T-helper 1 cell (primary cell): ENCODE measurements at places on chromosomes 7 and 10.

DNA sequence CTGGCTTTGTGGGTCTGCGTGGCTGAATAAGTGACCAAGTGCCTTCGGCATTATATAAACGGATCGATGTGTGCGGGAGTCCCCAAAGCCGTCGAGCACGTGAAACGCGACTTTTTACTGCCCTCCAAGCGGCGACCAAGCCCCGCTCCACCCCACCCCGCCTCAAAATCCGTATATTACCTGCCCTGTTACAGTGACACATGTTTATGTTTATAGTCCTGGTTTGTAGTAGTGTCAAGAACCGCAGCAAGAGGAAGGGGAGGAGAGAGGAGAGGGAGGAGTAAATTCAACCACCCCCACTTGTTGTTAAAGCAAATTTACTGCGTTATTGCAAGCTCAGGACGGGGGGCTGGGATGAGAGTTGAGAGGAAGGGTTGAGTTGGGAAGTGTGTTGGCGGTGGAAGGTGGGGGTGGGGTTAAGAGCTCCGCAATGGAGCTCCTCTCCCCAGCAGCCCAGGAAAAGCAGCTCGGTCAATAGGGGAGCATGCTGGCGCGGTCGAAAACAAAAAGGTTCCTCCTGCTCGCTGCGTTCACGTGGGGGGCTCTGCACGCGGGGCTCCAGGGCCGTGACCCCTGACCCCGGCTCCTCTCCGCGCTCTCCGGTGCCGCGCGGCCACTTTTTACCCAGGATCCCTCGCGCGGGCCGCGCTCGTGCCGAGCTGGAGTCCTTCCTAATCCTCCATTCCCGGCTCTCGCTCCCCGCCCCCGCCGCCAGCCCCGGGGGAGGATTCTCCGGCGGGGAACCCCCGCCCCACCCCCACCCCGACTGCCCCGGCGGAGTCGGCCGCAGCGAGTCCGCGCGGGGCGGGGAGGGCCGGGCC, at the start of gene SKIDA1:
SKIDA1 (minus strand) TSS at position 316 of the 821 bp plus-strand sequence. CDS start 7,860 bp downstream, outside the sequence.
- DNase-seq, result peak; percentile 50

DNA sequence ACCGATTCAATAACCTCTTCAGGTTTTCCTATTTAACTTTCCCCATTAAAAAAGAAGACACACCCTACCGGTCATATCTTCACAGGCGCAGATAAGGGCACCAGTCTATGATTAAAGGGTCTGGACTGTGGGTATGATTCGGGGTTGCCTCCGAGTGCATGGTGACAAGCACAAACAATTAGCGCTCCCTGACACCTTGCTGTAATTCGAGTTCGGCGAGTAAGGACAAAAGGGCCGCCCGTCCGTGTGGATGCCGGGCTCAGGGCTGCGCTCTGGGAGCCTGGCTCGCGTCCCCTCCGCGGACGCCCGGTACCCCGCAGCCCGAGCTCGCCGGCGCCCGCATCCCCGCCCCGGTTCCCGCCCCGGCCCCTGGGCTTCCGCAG, 111.9 kb upstream of the RHEB start:
- DNase-seq, result peak; percentile 23

DNA sequence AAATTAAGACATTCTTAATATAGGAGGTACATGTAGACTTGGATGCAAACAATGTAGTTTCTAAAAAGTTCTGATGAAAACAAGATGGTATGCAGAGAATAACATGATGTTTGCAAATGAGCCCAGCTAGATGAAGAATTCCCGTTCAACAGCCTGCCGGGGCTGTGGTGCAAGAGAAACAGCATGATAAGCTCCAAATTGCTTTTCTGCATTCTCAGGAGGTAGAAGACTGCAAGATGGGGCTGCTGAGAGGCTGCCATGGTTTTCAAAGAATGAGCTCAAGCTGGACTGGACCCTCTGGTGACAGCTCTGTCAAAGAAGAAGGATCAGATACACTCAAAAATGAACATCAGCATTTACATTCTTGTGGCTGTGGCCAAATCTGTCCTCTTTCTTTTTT, 73.4 kb upstream of the PALS2 start:
- no peak for DNase-seq

DNA sequence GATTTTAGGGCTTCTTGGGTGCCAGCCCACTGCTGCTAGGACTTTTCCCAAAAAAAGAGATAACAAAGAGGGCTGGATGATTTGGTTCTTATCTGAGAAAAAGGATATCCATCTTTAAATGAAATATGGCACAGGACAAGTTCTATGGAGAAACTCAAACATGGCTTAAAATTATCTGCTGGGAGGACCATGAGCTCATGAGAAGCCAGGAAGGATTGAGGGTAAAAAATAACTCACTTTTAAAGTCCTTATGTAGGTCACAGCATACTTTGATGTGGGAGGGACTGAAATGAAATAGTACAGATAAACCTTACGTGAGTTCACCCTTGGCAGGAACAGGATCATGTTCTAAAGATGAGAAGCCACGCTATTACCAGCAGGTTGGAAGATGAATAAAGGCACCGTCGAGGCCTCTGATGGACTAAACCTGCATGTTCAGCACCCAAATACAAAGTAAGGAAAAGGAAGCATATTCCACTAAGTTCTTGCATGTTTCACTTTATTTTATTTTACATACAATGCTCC, 369.2 kb upstream of the KLF6 start:
- DNase-seq, result no peak

DNA sequence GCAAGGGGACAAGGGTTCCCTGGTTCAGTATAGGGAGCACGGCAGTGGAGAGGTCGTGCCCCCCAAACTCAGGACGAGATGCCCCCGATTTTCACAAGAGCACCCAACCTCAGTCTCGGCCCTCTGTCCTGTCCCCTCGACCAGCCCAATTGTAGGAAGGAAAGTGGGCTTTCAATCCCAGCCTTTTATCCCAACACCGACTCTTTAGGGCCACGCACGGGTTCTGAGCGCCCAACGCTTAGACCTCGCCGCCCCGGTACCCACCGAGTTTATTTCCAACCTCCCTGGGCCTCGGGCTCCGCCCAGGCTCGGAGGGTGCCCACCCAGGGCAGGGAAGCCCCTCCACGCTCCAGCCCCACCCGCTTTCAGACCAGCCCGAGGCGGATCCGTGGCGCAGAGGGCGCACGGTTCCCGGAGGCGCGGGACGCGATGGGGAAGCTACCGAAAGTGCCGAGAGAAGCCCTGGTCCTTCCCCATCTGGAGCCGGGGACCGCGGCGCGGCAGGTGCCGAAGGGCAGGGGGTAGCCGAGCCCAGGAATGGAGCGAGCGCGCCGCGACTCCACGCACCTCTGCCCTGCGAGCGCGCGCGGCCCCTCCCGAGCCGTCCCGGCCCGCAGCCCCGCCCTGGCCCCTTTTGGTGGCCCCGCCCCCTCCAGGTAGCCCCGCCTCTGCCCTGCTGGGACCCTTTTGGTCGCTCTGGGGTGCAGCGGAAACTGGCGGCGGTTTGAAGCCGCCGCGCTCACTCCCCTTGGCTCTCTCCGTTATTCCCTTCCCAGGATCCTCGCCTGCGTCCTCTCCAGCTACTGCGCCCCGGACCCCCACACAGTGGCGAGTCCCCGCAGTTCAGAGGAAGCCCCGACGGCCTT, 20.4 kb downstream of the GRID2IP start:
- no peak for DNase-seq

DNA sequence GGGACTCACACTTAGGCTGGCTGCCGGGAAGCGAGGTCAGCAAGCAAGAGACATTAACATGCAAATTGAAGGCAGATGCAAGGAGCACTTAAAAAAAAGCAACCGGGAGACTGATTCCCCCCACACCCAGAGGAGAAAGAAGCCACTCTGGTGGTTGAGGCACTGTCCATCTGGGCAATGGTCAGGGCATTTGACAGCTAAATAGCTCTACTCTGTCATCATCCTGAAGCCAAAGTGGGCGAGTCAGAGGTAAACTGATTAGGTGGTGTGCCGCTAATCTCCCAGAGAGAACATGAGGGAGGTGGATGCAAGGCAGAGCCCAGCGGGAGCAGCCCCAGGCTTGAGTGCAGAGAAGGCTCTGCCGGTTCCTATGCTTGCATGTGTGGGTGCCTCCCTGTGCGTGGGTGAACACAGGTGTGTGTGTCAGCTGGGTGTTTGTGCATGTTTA, 100.6 kb downstream of the PLXNA4 start:
- no peak for DNase-seq

DNA sequence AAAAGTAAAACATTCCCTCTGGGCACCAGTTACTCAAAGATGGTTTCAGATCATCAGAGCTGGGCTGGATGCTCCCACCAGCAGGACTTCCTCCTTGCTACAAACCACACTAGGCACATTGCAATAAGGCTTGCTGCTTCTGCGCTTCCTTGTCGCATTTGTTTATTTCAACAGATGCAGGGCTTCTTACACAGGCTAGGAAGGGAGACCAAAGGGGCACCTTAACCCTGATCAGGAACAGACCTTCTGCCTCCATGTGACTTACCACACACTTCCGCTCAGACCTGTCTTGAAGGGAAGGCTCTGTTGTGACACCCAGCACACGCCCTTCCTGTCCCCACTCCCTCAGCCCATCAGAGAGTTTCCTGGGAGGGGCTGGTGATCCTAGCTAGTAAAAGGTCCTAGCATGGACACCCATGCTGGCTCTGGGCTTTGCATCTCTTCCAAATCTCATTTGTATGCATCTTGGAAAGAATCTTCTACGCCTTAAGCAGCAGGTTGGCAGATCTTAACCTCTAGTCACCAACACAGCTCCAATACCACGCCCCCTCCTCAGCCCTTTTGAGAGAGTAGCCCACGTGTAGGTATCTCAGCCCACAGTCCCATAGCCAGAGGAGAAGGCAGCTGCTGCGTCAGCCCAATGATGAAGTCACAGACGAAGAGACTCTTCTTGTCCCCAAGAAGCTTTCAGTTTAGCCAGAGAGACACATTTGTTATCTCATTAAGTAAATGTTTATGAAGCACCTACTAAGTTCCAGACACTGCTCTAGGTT, 47.1 kb upstream of the SVIL start:
- DNase-seq, result peak; percentile 50

DNA sequence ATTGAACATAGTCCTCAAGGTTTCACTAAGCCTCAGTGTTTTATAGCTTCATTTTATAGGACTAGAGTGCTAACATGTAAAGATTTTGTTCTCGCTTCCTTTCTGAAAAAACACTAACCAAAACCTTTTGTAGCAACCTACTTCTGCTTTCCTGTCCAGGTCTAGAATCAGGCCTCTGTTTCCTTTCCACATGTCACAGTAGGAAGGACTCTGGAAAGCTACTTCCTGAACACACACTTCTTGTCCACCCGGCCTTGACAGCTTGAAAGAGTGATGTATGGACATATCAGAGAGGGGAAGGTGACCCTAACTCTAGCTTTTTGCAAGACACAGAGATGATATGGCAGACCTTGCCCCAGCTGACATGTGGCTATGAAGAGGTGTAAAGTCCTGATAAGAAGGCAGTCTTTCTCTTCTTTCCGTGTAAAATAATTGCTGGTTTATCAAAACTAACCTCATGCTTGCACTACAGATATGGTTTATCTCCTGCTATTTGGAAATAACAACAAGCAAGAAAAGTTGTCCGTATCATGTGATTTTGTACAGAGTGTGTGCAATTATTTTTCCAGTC, 175.4 kb downstream of the SKAP2 start:
- no peak for DNase-seq

DNA sequence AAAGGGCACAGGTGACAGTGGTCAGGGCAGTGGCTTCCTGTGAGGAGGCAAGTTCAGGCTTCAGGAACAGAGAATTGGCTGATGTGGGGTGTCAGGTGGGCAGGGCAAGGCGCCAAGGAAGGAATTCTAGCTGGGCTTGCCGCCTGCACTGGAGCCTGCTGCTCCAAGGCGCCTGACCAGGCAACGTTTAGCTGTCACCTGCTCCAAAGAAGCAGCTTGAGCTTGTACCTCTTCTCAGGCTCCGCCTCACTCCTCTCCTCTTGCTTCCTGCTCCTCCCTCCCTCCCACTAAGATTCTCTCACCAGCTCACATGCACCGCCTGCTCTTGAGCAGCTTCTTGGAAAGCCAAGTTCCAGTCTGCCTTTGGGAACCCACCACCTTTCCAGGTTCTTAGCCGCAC, 187.4 kb upstream of the GRB10 start:
- DNase-seq, result no peak

DNA sequence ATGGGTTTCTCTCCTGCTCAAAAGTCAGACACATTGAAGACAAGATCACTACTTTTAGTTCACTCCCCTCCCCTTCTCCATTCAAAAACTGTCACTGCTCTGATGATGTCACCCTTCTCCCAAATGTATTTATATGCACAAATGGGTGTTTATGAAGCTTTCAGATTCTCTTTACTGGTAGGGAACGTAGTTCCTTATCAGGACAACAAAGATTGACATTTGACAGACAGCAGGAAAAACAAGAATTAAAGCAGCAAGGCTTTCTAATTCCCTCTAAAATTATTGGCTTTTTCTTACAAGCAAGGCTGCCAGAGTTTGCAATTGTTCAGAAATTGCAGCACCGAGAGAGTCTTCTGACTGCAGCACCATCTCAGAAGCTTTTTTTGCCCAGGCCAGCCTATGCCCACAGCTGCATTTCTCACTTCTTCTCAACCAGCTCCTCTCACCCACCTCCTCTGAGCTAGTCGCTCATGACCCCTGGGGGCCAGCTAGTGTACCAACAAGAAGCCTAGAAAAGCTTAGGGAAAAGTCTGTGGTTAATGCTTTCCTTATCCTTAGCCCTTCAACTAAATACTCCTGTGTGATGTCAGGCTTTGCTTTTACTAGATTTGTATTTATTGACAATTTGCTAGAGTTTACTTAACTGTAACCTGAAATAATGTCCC, 265.1 kb downstream of the HTR7 start:
- no peak for DNase-seq

GRCh38 chr7:18421297-18422002, 74.1 kb upstream of the HDAC9 start:
- no peak for DNase-seq

DNA sequence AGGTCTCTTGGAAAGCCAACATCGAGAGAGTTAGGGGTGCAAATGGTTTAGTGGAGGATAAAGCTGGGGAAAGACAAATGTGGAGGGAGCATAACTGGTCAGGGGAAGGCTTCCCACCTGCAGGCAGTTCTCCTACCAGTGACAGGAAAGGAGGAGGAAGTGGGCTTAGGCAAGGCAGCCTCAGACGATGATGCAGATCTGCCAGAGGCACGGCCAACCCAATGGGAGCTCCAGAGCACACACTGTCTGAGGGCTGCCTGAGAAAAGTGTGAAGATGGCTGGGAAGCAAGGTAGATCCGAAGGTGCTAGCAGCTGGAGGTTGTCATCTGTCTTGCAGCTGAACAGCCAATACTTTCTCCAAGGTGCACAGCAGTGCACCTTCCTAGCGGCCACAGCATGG, 178.8 kb downstream of the C7orf25 start:
- no peak for DNase-seq

GRCh38 chr10:97406064-97406463, 4.9 kb upstream of the RRP12 start:
- no peak for DNase-seq

DNA sequence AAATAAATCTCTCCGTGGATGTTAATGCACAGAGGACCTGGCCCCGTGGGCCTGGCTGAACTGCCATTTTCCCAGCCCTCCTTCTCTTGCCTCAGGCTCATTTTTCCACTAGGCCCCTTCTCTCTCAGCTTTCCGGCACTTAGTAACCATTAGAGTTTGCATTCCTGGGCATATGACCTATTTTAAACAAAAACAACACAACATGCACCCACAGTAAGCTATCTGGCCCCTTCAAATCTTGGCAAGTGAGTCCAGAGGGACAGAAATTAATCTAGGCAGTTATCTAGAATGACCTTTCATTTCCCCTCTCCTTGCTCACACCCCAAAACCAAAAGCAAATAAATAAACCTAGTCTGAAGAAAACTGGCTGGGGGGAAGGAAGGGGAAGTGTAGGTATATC, 11.7 kb downstream of the FBXW4 start:
- DNase-seq, result no peak

GRCh38 chr7:123305840-123306375, 106.1 kb upstream of the SLC13A1 start:
- no peak for DNase-seq
